SHP77 treated with DMSO at 0.1 percent for 48 hours (cell line): ENCODE measurements at places on chromosomes 12 and 14.

DNA sequence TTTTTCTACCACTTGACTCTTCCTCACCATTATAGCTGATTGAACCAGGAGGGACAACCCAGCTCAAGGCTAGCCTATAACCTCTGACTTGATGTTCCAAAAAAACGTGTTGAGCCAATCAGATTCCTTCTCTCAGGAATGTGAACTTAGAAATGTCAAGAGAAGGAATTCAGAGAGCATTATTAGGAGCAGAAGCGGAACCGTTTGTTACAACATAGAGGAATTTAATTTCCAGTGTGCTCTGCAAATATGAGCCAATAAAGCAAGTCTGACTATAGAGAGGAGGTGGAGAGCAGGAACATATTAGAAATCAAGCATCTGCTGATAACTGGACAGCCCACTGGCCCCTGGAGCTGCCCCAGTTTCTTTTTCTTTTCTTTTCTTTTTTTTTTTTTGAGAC is 15.3 kb upstream of the PELI2 start:
- no peak for DNase-seq

- no peak for DNase-seq
Observed at GRCh38 chr12:31989571-31990362, 30.6 kb downstream of the RESF1 start.

- DNase-seq = no peak
Observed at GRCh38 chr14:60212503-60213371, 36.3 kb upstream of the PPM1A start.

DNA sequence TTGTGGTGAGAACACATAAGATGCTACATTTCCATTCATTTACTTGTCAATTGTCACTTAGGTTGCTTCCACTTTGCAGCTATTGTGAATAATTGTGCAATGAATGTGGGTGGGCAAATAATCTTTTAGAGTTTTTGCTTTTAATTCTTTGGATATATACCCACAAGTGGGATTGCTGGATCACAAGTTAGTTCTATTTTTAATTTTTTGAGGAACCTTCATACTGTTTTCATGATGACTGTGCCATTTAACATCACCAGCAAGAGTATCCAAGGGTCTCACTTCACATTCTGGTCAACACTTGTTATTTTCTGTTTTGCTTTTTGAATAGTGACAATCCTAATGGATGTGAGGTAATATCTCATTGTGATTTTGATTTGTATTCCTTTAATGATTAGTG is 10.5 kb downstream of the CLEC6A start:
- DNase-seq = no peak

DNA sequence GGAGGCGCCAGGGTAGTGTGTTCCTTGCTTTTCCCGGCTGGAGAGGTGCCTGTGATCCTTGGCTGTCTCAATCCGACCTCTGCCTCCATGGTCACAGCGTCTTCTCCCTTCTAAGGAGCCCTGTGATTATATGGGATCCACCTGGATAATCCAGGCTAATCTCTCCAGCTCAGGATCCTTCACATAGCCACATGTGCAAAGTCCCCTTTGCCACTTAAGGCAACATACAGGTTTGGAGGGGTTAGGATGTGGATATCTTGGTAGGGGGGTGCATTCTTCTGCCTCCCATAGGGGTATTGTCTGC is 1.2 kb upstream of the HVCN1 start:
- DNase-seq = no peak

DNA sequence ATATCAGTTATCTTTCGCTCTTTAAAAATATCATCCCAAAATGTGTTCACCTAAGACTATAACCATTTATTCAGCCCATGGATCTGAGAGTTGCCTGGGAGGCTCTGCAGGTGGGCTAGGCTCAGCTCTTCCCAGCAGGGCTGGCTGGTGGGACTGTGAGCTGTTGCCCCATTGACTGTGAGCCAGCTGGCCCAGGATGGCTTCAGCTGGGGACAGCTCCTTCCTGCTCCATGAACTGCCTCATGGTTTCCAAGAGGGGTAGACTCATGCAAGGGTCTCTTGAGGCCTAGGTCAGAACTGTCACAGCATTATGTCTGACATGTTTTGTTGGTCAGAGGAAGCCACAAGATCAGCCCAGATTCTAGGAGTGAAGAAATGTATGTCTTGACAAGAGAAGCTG is 114.1 kb upstream of the E2F7 start:
- no peak for DNase-seq

DNA sequence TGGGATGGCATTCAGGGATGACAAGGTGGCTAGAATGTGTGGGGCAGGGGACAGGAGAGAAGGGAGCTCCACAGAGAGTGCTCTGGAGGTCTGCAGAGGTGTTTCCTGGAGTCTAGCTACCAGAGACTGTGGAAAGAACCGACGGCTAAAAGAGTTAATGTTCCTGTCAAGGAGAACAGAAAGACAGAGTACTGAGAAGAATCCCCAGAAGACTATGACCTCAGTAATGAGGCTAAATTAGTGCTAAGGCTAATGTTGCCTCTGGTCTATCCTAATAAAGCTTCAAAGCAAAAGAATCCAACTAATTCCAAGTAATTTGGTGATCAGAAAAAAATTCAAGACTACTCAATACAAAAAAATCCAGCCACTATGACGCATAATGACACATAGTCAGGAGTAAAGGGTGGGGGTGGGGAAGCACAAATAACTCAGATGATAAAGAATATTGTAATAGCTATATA is 44.7 kb downstream of the FERMT2 start:
- no peak for DNase-seq

DNA sequence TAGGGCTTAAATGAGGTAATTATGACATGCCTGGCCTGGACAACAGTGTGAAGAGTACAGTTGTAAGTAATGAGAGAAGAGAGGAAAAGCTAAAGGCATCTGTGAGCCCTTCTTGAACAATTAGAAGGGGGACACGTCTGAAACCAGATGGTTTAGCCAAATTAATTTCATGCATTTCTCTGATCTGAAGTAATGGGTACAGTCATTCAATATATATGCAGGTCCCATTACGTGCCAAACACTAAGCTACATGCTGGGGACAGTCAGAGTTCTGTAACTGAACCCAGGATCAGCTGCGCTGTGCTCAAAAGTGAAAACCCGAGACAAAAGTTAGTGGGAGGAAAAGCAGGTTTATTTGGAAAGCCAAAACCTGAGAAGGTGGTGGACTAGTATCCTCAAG is 207.2 kb upstream of the TMTC1 start:
- DNase-seq = no peak
